Natural killer cell (primary cell): ENCODE measurements at places on chromosomes 2 and 18.

DNA sequence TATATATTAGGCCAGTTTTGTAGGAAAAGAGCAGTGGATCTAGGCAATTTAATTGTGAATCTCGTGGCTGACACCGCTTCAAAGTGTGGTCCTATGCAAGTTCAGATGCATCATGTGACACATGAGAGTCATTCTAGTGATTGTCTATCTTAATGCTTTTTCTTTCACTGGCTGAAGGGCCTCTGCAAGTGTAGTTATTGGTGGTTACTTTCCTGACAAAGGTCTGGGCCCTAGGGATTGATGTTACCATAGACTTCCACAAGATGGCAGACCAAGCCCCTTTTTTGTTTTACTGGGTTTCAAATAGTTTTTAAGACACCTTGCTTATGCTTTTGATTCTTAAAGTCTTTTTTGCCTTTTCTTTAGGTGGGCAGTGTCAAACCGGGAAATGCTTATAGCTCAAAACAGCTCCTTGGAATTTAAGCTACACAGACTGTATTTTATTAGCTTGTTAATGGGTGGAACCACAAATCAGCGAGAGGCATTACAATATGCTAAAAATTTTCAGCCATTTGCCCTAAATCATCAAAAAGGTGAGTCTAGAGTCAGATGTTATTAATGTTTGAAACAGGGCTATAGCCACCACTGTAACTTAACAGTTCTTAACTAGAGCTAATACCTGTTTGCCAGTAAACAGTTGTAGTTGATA is 25.9 kb downstream of the CD8A start:
- no peak for DNase-seq

- DNase-seq: no peak
These were observed 5.1 kb upstream of the ADAM23 start for GRCh38 chr2:206438196-206438724.

DNA sequence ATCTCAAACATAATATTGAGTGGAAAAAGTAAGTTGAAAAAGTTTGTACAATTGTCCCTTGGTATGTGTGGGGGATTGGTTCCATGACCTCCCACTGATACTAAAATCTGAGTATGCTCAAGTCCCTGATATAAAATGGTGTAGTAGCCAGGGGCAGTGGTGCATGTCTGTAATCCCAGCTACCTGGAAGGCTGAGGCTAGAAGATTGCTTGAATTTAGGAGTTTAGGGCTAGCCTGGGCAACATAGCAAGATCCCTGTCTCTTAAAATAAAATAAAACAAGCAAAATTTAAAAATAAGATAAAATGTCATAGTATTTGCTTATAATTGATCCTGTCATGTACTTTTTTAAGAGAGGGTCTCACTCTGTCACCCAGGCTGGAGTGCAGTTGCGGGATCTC is 122.0 kb downstream of the PTRHD1 start:
- no peak for DNase-seq

GRCh38 chr2:67650291-67651133 is 253.4 kb downstream of the ETAA1 start:
- peak; percentile 46 for DNase-seq

DNA sequence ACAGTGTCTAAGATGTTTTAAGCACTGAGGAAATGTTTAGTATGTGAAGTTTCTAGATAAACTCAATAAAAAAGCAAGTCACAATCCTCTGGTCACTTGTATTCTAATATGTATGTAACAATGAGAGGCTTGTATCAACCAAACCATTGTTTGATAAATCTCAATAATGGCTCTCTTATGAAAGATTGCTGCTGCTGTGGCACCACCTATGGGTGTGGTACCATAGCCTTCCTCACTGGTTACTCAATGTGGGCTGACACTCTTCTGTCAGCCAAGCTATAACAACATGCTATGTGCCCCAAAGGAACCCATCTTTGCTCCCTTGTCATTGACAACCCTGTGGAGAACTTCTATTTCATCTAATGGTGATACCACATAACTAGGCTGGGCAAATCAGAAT is 12.6 kb upstream of the RAB1A start:
- peak; percentile 49 for DNase-seq

GRCh38 chr18:74241970-74242369 is 49.8 kb downstream of the CYB5A start:
- no peak for DNase-seq

DNA sequence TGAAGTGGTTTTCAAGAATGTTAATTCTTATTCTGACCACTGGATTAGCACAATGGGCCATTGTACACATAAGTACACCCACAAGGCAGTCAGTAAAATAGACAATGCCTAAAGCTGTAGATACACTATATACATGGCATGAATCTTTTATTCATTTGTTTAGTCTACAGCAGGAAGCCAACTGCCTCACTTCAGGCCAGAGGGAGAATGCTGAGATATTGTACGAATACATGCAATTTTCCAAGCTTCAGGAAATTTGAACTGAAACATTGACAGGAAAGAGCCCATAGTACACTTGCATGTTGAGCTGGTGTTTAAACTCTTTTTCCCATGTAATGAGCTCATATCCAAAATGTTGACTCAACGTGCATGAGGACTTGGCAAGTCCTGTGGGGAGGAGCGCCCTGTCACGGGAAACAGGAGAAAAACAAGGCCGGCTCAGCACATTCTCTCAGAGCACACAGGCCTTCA is 111.6 kb upstream of the CYP1B1 start:
- no peak for DNase-seq

GRCh38 chr2:28348149-28348567 is 44.5 kb upstream of the FOSL2 start:
- peak; percentile 79 for DNase-seq

- DNase-seq: no peak
These were observed 188.3 kb downstream of the FHOD3 start for GRCh38 chr18:36485772-36486171.

- no peak for DNase-seq
These were observed 109.0 kb downstream of the AQP4 start for GRCh38 chr18:26756556-26756955.

GRCh38 chr18:76407681-76408080 is 87.4 kb downstream of the ZNF516 start:
- no peak for DNase-seq

DNA sequence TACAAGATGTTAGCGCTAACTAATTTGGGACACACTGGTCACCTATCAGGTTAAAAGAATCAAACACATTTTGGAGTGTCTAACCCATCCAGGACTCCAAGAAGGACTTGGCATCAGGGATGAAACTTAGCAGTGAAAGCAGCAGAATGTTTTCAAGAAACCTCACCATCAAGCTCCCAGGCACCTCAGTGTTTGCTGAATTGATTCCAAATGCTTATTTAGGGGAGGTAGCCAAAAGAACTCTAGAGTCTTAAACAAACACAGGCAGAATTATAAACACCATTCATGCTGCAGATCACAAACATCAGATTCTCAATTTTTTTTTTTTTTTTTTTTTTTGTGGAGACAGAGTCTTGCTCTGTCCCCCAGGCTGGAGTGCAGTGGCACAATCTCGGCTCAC is 122.8 kb upstream of the UXS1 start:
- no peak for DNase-seq

- DNase-seq: no peak
These were observed 26.0 kb downstream of the SOS1 start for GRCh38 chr2:39094717-39095363.

DNA sequence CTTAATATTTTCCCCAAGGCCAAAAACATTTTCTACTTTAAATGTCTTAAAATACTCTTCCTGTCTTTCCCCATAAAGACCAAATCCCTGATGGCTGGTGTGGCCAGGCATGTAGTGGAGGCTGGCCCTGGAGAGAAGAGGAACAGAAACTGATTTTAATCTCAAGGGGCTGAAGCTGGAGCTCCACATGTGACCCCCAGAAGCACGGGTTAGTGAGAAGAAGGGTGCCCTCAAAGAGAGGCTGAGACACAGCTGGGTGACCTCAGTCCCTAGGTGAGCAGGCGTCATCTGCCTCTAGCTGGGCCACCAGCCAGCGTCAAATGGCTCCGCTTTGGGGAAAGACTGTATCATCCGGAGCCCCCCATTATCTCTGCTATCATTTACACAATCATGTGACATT is 19.3 kb upstream of the TMEM18 start:
- no peak for DNase-seq

GRCh38 chr18:27057519-27058234 is 127.4 kb downstream of the CHST9 start:
- no peak for DNase-seq

GRCh38 chr2:36609507-36609906 is 11.5 kb upstream of the FEZ2 start:
- DNase-seq: no peak

- no peak for DNase-seq
These were observed 123.0 kb downstream of the KLHL29 start for GRCh38 chr2:23508066-23508390.

DNA sequence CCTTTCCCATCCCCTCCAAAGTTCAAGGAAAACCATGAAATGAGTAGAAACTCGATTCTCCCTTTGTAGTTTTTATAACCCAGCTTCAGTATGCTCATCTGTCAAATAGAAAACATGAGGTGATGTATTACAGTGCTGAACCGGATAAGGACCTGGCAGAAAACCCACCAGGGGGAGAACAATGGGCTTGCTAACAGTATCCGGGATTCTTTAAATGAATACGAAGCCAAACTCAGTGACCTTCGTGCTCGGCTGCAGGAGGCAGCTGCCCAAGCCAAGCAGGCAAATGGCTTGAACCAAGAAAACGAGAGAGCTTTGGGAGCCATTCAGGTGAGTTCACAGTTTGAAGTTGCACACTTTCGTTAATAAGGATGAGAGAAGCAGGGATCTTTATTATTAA is 113.6 kb upstream of the TTC39C start:
- no peak for DNase-seq

GRCh38 chr2:143608758-143609157 is 479.5 kb downstream of the ARHGAP15 start:
- no peak for DNase-seq

DNA sequence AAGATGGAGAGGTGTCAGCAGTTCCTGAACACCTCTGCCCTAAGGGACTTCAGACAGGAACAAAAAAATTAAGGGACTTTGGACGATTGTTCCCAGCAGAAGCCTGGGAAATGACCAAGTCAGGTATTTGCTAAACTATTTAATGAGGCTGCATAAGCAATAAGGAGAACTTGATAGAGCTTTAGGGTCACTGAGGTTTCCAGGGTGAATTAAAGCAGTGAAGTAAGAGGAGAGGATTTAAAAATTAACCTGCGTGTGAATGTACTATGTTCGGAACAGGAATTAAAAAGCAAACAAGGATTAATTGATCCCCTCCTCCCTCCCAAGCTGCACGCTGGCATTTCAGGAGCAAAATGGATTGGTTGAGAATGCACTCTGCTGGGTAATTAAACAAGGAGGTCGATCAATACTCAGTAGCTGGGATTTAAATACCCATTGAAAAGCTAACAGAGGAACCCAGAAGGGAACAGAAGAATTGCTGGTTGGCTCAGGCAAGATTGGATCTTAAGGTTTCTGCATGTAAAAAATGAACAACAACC is 157.2 kb downstream of the RNF152 start:
- no peak for DNase-seq

DNA sequence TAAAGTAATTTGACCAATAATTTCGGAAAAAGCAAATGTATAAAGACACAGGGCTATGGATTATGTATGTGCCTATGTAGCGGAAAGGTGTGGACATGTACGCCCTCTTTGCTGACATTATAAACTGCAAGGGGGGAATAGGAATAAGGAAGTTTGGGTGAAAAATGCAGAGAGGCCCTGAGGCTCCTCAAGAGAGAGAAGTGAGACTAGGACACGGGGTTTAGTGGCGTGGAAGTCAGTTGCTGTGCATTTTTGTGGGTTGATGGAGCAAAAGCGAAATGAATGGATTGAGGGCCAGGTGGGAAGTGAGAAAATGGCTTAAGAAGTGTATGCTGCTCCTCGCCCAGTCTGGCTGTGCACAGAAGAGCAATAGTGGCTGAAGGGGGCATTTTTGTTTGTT is 96.2 kb upstream of the B3GNT7 start:
- DNase-seq: no peak

DNA sequence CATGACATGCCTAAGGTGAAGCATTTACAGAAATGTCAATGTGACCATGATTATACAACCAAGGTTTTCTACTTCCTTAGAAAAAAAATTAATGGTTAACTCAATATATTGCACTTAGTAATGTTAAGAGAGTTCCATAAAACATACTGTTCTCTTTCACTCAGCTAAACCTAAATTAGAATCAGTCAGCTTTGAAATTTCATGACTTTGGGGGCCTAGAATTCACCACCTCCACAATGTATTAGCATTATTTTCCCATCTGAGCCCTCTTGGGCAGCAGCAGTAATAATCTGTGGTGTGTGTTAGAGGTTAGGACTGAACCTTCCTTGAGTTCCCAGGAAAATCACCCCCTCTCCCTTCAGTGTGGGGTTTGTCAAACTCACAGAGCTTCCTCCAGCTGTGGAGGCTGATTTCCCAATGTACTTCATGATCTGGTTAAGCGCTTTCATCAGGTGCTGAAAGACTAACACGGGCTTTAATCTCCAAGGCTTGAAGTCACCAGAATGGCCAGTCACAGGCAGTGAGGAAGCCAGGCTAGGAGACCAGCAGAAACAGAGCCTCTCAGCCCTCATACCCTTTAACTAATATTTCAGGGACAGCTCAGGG is 7.1 kb upstream of the UPP2 start:
- DNase-seq: no peak

DNA sequence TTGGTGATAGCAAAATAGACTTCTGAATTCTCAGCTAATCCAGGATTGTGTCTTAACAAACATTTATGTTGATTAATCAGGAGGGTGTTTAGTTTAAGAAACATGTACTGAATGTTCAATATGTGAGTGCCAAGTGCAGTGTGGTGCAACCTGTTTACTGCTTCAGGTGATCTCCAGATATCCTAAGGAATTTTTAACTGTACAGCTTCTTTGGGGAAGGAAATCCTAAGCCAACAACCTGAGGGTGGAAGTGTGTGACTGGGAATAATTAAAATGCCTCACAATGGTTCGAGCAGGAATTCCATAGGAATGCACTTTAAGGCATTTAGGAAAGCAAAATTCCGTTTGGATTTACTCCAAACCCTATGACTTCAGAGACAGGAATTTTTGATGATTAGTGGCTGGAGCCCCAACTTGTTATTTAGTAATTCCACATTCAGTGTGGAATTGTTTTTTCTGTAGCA is 16.4 kb downstream of the CRIM1 start:
- DNase-seq: no peak

GRCh38 chr18:75133721-75134610 is 75.0 kb downstream of the PTGR3 start:
- DNase-seq: no peak

DNA sequence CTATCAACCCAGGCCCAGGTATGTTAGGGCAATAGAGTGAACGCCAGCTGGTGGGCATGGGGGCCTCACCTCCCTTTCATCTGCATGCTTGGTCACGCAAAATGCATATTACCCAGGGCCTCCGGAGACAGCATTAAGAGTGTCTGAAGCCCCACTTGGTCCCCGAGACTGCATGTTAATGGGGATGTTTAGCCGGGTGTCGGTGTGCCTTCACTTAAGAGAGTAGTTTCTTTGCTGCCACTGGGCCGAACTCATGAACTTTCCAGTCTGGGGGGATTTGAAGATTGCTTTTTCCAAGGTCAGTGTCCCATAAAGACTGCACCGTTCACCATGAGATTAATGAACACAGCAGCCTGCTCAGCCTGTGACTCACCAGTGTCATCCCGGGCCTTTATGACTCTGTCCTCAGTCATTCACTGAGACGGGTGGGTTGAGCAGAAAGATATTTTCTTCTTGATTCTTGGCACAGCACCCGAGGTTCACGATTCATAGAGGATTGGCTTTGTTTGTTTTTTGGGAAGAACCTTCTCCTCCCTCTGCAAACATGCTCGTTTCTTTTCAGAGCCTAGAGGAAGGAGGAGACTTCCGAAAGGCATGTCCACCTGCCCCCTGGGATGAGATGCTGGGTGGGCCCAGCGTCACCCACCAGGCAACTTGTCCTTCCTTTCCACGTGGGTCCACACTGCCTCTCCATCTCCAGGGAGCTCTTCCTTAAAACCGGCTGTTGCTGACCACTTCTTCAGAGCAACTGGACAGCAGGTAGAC is 199.1 kb downstream of the GLI2 start:
- DNase-seq: no peak
